Activated T-cell treated with anti-CD3 and anti-CD28 coated beads for 4 hours (primary cell): ENCODE measurements at places on chromosomes 7 and 10.

DNA sequence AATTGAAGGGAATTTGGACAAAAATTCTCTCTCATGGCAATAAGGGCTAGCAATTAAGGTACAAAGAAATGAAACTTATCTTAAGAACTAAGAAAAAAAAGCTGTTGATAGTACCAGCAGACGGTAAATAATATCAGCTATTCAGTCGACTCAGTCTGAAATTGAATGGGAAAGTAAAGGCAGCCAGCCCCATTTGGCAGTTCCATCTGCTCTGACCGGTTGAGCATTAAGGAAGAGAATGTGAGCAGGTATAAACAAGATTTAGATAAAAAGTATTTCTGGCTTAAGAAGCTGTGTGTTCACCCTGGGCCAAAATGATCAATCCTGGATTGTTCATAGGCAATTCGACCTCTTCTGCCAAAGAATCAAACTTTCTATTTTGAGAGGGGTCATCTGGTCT is 154.6 kb upstream of the NPVF start:
- DNase-seq = no peak

- no peak for DNase-seq
Measured at GRCh38 chr7:80942261-80943041, 23.6 kb upstream of the SEMA3C start.

- no peak for DNase-seq
Measured at GRCh38 chr7:87984088-87984487, 50.0 kb downstream of the ADAM22 start.

DNA sequence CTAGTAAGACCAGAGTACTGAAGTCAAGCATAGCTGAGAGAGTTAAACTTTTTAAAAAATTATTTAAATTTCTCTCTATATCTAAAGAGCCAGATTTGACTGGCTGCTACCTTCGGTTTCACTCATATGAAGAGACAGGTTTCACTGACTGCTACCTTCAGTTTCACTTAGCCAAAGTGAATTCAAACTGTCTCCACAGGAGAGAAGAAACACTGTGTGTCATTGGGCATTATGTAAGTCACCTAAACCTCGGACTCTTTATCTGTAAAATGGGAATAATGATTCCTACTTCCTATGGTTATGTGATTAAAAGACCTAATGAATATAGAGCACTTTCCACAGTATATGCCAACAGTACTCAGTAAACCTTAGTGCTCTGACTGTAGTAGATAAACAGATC is 41.6 kb upstream of the MET start:
- DNase-seq = no peak

GRCh38 chr10:97199152-97199551 is 13.4 kb upstream of the SLIT1 start:
- DNase-seq = no peak

GRCh38 chr7:132066761-132067171 is 509.5 kb downstream of the PLXNA4 start:
- no peak for DNase-seq

DNA sequence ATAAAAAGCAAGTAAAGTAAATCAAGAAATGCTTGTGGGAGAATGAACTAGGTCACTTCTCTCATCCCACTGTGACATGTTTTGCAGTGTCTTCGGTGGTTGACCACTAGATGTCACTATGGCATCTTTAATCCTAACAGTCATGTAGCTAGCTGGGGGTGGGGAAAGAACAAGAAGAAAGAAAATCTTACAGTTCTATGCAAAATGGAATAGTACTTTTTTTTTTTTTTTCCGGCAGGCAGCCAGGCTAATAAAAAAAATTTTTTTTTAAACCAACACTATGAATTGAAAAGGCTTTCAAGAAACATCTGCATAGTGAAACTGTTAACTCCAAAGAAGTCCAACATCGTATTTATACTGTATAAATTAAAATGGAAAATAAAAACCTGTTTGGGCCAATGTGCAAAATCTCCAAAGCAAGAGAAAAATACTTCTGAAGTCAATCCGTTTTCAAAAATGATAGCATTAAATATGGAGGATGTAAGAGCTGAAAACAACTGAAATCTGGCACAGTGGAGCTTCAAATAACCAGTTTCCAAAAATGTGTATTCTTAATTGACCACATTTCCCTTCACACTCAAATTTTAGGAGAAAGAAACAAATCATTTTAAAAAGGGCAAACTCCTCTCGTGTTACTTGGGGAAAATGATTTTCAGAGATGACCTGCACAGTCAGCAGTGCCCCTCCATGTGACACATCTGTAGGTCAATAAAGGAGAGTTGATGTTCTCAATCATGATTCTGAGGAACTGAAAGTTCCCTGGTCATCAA is 38.5 kb downstream of the CDK1 start:
- peak; percentile 11 for DNase-seq

GRCh38 chr7:104275900-104276299 is 52.5 kb upstream of the LHFPL3 start:
- no peak for DNase-seq

- no peak for DNase-seq
Measured at GRCh38 chr7:7672545-7673239, 32.1 kb downstream of the UMAD1 start.

DNA sequence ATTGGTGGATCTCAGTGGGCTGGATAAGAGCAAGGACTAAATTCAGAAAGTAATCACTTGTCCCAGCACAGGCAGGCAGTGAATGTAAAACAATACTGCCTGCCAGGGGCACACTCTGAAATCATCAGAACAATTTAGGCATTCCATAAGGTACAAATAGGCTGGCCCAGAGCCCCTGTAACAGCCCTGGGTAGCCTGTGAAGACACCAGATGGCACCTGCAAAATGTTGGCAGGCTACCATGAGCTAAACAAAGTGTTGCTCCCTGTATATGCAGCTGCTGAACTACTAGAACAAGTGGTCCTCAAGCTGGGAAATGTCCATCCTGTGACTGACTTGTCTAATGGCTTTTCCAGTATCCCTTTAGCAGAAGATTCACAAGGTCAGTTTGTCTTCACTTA is 3.0 kb upstream of the PRSS37 start:
- DNase-seq = no peak

DNA sequence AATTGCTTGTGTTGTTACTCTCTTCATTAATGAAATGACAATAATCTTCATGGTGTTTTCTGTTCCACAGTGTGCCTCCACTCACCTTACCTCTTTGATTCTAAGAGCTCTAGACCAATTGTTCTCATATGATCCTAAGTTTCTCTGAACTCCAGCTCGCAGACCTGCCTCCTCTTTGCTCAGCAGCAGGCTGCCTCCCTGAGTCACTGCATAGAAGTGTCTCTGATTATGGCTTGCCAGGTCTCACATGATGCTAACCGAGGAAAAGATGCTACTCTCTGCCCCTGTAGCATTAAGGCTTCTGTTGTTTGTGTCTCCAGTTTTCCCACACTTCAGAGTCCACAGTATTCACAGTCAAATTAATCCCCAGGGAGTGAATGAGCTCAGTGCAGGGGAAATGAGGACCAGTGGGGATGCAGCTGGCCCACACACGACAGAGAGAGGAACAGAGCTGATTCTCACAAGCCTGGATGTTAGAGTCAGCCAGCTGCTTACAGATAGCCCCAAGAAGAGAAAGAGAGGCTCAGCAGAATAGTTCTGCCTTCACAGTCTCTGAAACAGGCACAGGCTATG is 145.9 kb upstream of the EGR2 start:
- DNase-seq = no peak

DNA sequence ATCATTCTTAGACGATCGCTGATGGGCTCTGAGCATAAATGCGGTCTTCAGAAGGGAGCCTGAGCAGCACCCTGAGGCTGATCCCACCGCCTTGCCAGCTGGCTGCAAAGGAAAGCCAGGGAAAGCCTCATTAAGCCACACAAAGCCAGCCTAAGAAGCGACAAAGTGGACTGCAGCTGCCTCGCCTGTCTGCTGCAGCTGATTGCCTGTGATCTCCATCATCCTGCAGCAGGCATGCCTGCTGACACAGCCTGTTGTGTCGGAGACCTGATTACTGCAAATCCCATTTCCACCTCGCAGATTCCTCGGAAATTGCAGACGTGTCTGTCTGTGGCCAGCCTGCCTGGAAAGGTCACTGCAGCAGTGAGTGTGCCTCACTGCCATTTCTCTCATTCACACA is 1087.0 kb upstream of the AUTS2 start:
- DNase-seq = no peak

DNA sequence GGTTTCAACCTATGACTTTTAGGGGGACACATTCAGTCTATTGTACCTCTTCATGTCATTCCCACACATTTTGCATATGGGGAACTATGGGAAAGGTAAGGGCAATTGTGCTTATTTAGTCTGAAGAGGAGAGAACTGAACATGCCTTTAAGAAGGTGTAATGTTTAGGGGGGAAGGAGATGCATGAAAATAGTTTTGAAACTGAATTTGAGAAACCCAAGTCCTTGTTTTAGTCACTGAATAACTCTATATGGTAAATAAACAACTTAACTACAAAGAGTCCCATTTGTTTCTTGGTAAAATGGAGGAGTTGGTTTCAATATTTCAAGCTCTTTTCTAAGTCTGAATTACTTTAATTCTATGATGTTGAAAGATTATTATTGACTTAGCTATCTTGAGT is 166.1 kb downstream of the DNAJB9 start:
- no peak for DNase-seq

DNA sequence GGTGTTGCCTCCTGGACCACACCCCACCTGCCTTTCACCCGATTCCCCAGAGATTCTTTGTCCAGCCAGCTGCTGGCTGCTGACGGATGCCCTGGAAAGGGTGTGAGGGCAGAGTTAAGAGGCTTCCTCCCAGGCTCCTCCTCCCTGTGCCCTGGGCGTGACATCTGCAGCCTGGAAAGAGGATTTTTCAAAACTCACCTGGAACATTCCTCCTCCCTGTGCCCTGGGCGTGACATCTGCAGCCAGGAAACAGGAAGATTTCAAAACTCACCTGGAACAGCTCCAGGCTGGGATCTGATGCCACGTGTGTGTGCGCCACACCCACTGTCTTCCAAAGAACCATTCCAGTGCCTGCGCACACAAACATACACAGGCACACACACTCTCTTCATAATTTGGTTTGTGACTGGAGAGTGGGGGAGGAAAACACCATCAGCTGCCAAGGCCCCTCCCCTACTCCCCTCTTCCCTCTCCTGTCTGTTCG is 5.2 kb downstream of the MARVELD1 start:
- DNase-seq = no peak

DNA sequence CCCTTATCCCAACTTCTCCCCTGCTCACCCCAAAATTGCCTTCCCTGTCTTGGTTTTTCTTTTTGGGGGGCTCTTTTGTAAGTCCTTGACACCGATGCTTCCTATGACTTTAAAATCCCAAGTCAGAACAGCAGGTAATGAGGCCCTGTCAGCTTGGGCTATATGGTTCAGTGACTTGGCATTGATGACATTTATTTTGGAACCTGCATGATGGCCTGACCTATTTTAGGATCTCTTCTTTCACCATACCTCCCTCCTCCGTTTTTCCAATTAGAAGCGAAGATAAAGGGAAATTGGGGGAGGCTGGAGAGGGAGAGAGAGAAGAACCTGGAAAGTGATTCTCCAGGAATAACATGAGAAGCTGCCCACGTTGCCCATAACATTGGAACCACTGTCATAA is 424.9 kb upstream of the AUTS2 start:
- no peak for DNase-seq

GRCh38 chr10:48587101-48587500 is 17.8 kb downstream of the ARHGAP22 start:
- no peak for DNase-seq

GRCh38 chr10:43573250-43574000 is 991 bp downstream of the ZNF239 start:
- DNase-seq = no peak

DNA sequence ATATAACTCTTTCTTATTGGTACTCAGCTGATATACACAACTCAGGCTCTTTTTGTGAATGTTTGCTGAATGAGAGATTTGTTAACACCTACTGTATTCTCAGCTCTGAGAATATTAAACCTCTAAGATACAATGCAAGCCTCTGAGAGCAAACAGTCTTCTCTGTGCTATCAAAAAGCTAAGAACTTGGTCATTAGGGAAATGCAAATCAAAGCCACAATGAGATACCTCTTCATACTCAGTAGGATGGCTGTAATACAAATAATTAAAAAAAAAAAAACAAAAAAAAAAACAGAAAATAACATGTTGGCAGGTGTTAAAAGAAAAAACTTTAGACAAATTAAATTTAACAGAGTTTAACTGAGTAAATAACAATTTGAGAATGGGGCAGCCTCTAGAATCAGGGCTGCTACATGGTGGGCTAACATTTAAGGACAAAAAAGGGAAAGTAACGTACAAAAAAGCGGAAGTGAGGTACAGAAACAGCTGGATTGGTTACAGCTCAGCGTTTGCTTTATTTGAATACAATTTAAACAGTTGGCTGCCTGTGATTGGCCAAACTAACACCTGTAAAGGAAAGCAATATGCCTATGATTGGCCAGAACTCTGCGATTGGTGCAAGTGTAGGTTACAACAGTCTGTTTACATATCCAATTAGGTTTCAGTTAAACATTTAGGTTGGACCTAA is 14.8 kb upstream of the MTURN start:
- DNase-seq = no peak

- DNase-seq = no peak
Measured at GRCh38 chr10:22447068-22447467, 101.8 kb downstream of the SPAG6 start.

DNA sequence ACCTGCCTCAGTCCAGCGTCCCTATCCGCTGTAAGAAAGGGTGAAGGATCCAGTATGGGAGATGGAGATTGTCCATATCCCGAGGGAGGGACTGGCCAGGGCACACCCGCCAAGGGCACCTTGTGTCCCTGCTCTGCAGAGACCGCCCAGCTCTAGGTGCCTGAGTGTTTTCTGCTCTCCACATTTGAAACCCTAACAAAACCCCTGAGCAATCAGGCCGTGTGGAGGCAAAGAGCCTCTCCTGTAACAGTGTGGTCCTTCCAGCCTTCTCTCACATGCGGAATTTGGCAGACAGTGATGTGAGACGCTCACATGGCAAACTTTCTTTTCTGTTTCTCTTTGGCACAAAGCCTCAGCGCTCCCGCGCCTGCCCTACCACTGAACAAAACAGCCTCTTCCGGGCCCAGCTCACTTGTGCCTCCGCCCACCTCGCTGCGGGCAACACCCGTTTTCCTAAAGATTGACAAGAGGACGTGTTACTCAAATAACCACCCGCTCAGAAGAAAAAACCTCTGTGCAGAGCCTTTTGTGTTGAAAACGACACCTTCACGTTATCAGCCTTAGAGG is 514.8 kb downstream of the DNAJB6 start:
- peak; percentile 63 for DNase-seq

DNA sequence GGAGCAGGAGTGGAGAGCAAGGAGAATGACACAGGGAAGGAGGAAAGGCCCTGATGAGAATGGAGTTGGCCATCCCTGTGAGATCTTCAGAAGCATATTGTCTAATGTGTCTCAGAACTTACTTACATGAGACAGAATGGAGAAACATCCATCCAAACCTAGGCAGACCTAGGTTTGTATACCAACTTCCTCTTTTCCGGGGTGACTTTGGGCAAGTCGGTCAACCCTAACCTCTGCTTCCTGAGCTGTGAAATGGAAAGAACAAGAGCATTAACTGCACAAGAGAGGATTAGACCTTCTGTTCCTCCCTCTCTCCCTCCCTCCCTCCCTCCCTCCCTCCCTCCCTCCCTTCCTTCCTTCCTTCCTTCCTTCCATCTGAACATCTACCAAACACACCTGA is 4.5 kb downstream of the GHRHR start:
- DNase-seq = no peak
